ENCODE measurements at places on chromosomes 7 and 10.

GRCh38 chr7:149714081-149714909, 59.1 kb downstream of the ZNF467 start:
- peak; percentile 86 for DNase-seq

GRCh38 chr10:56928714-56929113, 567.7 kb upstream of the ZWINT start:
- DNase-seq: no peak

- no peak for DNase-seq
Measured at GRCh38 chr7:121793716-121794115, 79.2 kb upstream of the PTPRZ1 start.

- DNase-seq: no peak
Measured at GRCh38 chr10:43118631-43119415, 19.4 kb upstream of the CSGALNACT2 start.

DNA sequence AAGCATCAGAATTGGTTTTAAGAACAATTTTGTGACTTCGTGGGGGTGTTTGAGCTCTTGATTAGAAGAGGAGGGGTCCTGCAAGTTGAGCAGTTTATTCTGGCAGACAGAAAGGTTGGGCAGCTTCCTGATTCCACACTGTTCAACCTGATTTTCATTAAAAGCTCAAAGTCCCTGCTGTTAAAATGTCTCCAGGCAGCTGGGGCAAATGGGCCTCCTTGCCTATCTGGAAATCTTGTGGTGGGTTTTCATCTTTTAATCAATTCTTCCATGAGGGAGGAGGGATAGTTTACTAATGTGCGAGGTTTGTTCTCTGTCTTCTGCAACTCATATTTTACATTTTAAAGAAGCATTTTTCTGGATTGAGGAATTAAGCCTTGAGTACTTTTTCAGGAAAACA, 276.7 kb downstream of the NXPH1 start:
- DNase-seq: no peak

GRCh38 chr7:124930173-124930623, 573 bp upstream of the POT1 start:
- no peak for DNase-seq

GRCh38 chr10:1187151-1187854, 131.1 kb downstream of the WDR37 start:
- no peak for DNase-seq

DNA sequence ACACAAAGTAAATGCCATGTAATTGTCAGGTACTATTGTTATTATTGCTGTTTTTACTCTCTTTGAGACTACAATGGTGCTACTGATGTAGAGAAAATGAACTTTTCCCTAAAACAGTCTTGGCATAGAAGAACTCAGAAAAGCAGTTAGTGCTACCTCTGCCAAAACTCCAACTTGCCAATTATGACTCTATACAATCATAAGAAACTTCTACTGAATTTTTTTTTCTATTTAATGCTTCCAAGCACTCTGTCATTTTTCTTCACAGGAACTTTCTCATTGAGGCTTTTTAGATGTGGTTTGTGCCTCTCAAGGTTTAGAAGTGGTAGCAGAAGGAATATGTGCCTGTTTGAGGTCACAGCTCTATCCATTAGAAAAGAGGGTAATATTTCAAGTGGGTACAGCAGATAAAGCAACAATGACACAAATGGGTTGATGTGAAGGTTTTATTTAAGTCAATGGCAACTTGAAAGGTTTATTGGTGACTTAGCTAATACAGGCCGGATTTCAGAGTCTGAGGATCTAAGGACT, 64.0 kb upstream of the FERD3L start:
- no peak for DNase-seq

DNA sequence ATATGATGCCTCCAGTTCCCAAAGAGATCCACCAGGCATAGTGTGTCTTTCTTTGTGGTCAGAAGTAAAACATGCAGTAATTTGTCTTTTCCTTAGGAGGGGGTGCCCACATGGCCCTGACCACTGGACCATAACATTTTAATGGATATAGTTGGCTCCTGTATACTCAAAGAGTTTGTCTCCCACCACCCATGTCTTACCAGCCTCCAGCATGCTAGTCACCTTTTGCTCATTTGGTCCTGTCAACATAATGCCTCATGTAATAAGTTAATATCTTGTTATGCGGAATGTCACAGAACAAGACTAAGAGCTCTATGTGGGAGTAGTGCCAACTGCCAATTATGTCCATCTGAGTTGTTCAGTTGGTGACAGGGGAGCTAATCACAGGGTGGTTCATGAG, 83.4 kb upstream of the IFRD1 start:
- no peak for DNase-seq

GRCh38 chr7:66258409-66258808, 53.3 kb downstream of the TPST1 start:
- no peak for DNase-seq

- DNase-seq: no peak
Measured at GRCh38 chr7:155796381-155797261, 15.6 kb downstream of the SHH start.

DNA sequence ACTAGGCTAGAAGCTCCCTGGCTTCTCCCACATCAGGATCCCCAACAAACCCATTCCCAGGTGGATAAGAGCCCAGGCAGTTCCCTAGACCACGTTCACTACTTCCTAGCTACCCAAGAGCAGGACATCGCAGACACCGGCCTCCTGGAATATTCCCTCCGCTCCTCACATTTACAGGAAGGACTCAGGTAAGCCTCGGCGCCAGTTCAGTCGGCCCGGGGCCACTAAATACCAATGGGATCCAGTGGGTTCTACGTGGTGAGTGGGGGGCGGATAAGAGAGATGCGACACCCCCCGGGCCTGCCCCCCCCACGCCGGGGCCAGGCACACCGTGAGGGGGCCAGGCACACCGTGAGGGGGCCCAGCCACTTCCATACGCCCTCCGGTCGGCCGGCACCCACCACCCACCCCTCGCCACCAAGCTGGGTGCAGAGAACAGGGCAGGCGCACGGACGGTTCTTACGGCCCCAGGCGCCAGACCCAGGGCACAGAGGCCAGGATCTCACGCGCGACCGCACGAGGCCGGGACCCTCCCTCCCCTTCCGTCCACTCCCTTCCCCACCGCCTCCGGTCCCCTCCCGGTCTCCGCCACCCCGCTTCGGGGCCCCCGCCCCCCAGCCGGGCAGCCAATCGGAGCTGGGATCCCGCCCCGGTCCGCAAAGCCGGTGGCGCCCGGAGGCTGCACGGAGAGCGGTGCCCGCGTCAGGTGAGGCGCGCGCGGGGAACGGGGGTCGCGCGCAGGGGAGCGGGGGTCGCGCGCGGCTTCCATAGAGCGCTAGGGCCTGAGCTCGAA, at the start of gene BLVRA:
BLVRA (plus strand) TSS at position 652 of the 793 bp plus-strand sequence. CDS start 12,479 bp downstream, outside the sequence.
- DNase-seq: no peak

DNA sequence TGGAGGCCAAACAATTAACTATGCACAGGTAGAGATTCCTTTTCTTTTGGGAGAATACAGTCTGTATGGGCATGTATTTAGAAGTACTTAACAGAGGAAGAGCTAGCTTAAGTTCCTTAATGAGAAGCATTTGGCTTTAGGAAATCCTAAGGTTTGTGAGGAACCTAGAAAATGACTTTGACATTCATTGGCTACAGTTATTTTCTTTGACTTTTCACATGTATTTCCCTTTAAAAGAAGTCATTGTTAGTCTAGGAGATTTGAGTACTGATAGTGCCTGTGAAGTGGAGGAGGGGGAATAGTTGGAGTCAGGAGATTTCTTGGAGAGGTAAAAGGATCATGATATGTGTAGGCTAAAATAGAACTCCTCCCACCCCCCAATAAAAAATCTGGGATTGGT, 3.6 kb downstream of the HELLS start:
- no peak for DNase-seq

- no peak for DNase-seq
Measured at GRCh38 chr10:22515009-22515408, 169.7 kb downstream of the SPAG6 start.

GRCh38 chr7:101200862-101201599, at the start of gene MOGAT3:
Gene MOGAT3 (minus strand): TSS chr7:101201036. CDS start chr7:101200854, 182 bp downstream.
- DNase-seq: no peak

- DNase-seq: no peak
Measured at GRCh38 chr7:4612939-4613841, 68.9 kb upstream of the FOXK1 start.

- DNase-seq: no peak
Measured at GRCh38 chr10:10915215-10915614, 102.5 kb upstream of the CELF2 start.

DNA sequence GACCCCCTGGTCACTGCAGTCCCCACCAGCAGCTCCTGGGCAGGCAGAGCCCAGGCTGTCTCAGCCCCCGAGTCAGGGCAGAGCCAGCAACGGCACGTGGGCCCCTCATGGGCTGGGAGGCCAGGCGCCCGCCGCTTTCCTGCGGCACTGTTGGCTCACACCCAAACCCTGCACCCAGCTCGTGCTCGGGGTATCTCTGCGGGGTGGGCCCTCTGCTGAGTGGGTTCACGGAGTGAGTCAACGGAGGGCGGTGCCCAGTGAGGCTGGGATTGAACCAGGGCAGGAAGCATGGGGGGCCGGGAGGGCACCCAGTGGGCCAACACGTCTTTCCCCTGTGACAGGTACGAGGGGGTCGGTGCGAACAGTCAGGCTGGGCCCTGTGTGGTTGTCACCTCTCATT, 28.9 kb downstream of the ADAP1 start:
- DNase-seq: no peak

GRCh38 chr10:21733710-21734109, 199.7 kb downstream of the MLLT10 start:
- no peak for DNase-seq

DNA sequence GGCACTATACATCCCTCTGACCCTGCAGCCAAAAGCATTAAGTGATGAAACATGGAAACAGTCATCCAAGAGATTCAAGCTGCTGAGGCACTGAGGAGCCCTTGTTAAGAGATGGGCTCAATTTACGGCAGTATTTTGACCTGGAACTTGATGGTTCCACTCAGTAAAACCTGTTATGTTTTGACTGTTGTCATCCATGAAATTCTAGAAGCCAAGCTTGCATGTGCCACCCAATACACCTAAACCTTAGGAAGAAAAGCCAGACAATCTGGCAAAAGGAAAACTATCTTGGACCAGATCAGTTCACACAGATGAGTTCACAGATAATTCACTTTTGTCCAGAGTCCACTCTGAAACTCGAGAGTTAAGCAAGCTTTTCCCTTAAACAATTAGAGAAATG, 53.2 kb downstream of the ICA1 start:
- no peak for DNase-seq
